ENCODE measurements at places on chromosomes 5 and 9. TPM values are rescaled to one million over a fixed set of nuclear protein-coding genes. Genes with fewer than 3 reads are reported as not detected.

- no peak overlapping the region for H3K27ac ChIP-seq
- peaks cover 38% of the 10 kb centered on the region for H3K4me1 ChIP-seq
- no peak overlapping the region for H3K4me3 ChIP-seq
- H3K36me3 ChIP-seq: no peaks in the 10 kb centered on the region
- no peaks in the 10 kb centered on the region for H3K27me3 ChIP-seq
Observed at GRCh38 chr5:54517174-54517511, 416 bp upstream of the SNX18 start.

- H3K4me3 ChIP-seq: no peak overlapping the region
- no peak for DNase-seq
- no peak overlapping the region for H3K27ac ChIP-seq
Observed at GRCh38 chr9:2962471-2963172, 118.7 kb upstream of the PUM3 start.

GRCh38 chr5:52150501-52150900 is 637.2 kb upstream of the ITGA1 start:
- no peaks in the 10 kb centered on the region for H3K36me3 ChIP-seq
- H3K27me3 ChIP-seq: no peaks in the 10 kb centered on the region
- no peaks in the 10 kb centered on the region for H3K4me1 ChIP-seq
- H3K27ac ChIP-seq: no peak overlapping the region
- no peak for DNase-seq

- DNase-seq: no peak
- no peaks in the 10 kb centered on the region for H3K4me1 ChIP-seq
- no peak overlapping the region for H3K4me3 ChIP-seq
- no peak overlapping the region for H3K27ac ChIP-seq
- no peaks in the 10 kb centered on the region for H3K27me3 ChIP-seq
Observed at GRCh38 chr5:156981481-156981880, 18.5 kb upstream of the TIMD4 start.

- H3K36me3 ChIP-seq: no peaks in the 10 kb centered on the region
- no peaks in the 10 kb centered on the region for H3K27me3 ChIP-seq
- no peak overlapping the region for H3K27ac ChIP-seq
- DNase-seq: no peak
- no peak overlapping the region for H3K4me3 ChIP-seq
Observed at GRCh38 chr5:5069851-5070250, 70.3 kb upstream of the ADAMTS16 start.

DNA sequence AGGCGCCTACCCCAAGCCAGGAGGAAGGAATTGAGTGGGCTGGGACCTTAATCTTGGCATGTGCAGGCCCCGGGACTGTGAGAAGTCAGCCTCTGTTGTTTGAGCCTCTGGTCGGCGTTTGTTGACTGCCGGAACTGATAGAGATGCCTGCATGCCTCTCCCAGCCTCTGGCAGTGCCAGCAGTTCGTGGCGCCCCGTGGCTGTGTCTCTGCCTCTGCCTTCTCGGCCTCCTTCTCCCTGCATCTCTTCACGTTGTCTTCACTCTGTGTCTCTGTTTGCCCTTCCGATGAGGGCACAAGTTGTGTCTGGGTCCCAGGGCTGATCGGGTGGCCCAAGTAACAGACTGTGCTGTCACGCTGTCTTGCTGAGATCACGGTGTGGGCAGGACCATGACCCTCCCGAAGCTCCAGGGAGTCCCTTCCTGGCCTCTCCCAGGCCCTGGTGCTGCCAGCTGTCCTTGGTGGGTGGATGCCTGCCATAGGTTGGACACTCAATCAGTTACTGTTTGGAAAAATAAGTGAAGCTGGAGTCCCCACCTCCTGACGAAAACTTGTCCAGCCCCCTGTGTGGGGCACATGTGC is 133.5 kb upstream of the LPCAT1 start:
- no peak for DNase-seq
- H3K4me1 ChIP-seq: no peaks in the 10 kb centered on the region
- no peaks in the 10 kb centered on the region for H3K36me3 ChIP-seq
- H3K4me3 ChIP-seq: no peak overlapping the region
- peaks cover 26% of the 10 kb centered on the region for H3K27me3 ChIP-seq
- H3K27ac ChIP-seq: no peak overlapping the region

GRCh38 chr5:126066836-126067235 is 356.4 kb upstream of the GRAMD2B start:
- H3K4me1 ChIP-seq: no peaks in the 10 kb centered on the region
- H3K27ac ChIP-seq: no peak overlapping the region
- no peaks in the 10 kb centered on the region for H3K27me3 ChIP-seq
- no peak overlapping the region for H3K4me3 ChIP-seq
- DNase-seq: no peak

DNA sequence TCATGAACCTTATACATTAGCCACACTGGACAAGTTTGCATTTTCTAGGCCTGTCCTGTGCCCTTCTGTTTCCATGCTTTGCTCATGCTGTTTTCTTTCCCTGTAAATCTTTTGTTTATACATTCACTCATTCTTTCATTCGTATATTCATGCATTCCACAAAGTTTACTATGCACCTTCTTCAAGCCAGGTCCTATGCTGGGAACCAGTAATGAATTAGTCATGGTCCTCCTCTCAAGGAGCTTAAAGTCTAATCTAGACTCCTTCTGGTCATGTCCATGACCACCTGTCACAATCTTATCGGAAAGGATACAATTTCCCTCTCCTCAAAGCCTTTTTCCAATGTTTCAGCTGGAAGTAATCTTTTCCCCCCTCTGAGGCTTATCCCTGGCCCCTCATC is 9.1 kb upstream of the XPA start:
- H3K27ac ChIP-seq: no peak overlapping the region
- no peak for DNase-seq
- no peak overlapping the region for H3K4me3 ChIP-seq
- no peaks in the 10 kb centered on the region for H3K27me3 ChIP-seq
- peaks cover 9% of the 10 kb centered on the region for H3K4me1 ChIP-seq
- no peaks in the 10 kb centered on the region for H3K36me3 ChIP-seq

GRCh38 chr5:158958021-158958994 is 141.4 kb downstream of the EBF1 start:
- no peaks in the 10 kb centered on the region for H3K27me3 ChIP-seq
- H3K4me1 ChIP-seq: no peaks in the 10 kb centered on the region
- H3K4me3 ChIP-seq: no peak overlapping the region
- no peaks in the 10 kb centered on the region for H3K36me3 ChIP-seq
- no peak for DNase-seq

DNA sequence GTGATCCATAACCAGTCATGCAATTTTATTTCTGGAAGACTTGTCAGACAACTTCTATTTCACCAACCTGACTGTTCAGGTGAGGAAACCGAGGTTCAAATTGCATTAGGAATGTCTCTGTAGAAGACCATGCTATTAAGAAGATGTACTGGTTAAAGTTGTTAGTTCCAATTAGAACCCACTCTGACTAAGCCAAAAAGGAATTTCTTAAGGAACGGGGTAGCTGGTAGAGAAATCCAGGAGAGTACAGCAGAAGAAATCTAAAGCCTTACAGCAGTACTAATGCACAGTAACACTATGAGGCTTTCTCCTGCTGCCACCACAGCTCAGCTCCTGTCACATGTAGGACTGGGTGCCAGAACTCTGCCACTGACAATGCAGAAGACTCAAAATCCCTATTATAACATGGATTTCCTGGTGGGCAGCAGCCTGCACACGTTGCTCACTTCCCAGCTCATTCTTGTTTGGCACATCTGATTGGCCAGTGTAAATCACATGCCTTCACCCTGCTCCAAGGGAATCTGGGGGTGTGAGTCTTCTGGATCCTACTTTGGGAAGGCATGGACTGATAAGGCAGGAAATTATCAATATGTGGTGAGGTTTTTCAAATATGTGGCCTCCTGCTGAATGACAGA is 37.1 kb downstream of the CAST start:
- H3K36me3 ChIP-seq: no peaks in the 10 kb centered on the region
- no peak overlapping the region for H3K4me3 ChIP-seq
- H3K4me1 ChIP-seq: peaks cover 22% of the 10 kb centered on the region
- no peak for DNase-seq
- H3K27me3 ChIP-seq: no peaks in the 10 kb centered on the region

- peak overlapping the region; percentile 89 for H3K27ac ChIP-seq
- no peak for DNase-seq
- H3K27me3 ChIP-seq: no peaks in the 10 kb centered on the region
- no peak overlapping the region for H3K4me3 ChIP-seq
- no peaks in the 10 kb centered on the region for H3K36me3 ChIP-seq
- peaks cover 27% of the 10 kb centered on the region for H3K4me1 ChIP-seq
Observed at GRCh38 chr9:127535834-127536233, 76.2 kb upstream of the STXBP1 start.

DNA sequence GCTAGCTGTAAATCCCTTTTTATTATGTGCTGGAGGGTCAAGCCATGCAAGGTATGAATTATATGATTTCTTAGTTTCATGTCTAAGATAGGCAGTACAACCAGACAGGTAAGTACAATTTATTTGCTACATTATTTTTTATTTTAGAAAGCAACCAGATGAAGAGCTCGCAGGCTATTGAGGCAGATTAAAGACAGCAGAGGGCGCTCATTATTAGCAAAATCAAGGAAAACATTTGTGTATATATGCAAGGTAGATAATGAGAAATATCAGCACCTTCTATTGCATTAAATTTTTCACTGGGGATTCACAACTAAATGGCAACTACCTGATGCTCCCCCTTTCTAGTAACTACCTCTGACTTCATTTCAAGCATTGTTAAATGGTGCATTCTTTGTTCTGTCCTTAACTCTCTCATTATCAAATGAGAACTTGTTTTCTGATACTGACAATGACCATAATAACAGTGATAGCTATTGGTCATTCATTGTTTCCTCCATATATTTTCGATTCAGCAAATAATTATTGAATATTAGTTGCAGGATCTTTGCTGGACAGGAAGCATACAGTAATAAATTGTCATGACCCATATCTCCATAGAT is 8.6 kb downstream of the SCGB3A2 start:
- H3K4me1 ChIP-seq: no peaks in the 10 kb centered on the region
- no peaks in the 10 kb centered on the region for H3K27me3 ChIP-seq
- H3K27ac ChIP-seq: no peak overlapping the region
- DNase-seq: no peak

BTNL8 gene
- total RNA-seq: 1.2 TPM

GRCh38 chr5:142829801-142830220 is 59.6 kb downstream of the ARHGAP26 start:
- no peaks in the 10 kb centered on the region for H3K27me3 ChIP-seq
- H3K4me3 ChIP-seq: no peak overlapping the region
- H3K27ac ChIP-seq: no peak overlapping the region
- H3K4me1 ChIP-seq: peaks cover 30% of the 10 kb centered on the region
- DNase-seq: no peak
- no peaks in the 10 kb centered on the region for H3K36me3 ChIP-seq

DNA sequence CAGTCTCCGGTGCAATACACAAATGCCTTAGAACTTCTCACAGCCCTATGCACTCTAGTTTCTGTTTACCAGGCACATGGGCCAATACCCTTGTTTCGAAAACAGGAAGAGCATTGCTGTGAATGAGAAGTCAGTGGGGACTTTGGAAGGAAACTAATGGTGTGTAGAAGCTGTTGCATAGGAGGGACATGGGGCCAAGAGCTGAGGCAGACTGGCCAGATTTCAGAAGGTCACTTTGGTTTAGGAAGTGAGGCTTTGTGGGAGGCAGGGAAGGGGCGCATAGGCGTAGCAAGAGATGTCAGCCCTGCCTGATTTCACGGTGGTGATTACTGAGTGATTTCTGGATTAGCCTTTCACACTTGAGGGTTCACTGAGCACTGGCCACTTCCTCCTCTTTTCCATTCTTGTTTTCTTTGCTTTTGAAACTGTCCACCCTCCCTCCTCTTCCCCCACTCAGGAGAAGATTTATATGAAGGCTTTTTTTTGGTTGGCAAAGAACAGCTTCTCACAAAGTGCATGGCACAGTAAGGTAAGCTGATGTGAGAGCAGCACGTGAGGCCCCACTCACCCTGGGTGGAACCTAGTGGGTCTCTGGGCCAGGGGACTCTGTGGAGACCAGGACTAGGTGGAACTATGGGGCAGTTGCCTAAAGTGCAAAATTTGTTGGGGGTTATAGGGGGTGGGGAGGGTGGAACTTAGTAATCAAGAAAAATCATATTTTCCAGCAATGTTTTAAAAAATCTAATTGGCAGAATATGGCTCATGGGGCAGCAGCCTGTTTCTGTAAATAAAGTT is 6.1 kb upstream of the TMEM252 start:
- H3K27me3 ChIP-seq: no peaks in the 10 kb centered on the region
- H3K27ac ChIP-seq: peak overlapping the region; percentile 48
- DNase-seq: peak; percentile 46

DNA sequence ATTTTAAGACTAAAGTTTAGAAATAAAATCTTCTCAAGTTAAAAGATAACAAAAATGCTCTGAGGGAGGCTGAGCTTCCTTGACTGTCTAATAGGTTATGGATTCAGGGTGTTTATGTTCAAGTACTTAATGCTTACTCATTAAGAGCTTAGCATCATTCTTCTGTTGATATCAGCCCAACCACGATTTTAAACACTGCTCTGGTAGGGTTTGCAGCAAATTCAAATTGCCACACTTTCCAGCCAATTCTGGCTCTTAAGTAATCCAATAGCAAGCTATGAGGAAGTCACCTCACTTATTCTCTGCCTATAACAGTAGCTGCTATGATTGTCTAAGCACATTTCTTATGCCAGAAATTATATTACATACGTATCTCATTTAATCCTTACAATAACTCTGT is 191.0 kb upstream of the KIF2A start:
- H3K27me3 ChIP-seq: no peaks in the 10 kb centered on the region
- no peak for DNase-seq
- H3K36me3 ChIP-seq: no peaks in the 10 kb centered on the region
- H3K27ac ChIP-seq: no peak overlapping the region
- no peak overlapping the region for H3K4me3 ChIP-seq

DNA sequence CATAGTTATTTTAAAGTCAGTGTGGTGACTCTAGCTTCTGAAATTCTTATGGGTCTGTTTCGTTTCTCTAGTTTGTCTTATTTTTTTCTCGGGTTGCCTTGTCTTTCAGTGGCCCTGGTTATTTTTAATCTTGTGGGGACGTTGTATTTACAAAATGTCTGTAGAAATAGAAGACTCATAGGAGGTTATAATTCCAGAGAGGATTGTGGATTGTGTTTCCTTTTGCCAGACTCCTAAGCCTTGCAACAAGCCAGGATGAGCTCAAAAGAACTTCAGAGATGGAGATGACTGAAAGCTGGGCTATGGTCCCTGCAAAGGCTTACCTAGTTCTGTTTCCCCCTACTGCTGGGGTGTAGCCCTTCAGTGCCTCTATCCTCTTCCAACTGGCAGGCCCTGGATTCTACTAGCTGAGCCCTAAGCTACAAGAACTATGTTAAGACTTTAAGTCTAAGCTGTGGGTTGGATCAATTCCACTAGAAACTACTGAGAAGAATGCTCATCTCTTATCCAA is 32.2 kb upstream of the LECT2 start:
- no peak overlapping the region for H3K4me3 ChIP-seq
- H3K27ac ChIP-seq: no peak overlapping the region
- no peak for DNase-seq
- H3K4me1 ChIP-seq: no peaks in the 10 kb centered on the region
- no peaks in the 10 kb centered on the region for H3K36me3 ChIP-seq

NIPAL4 gene
- 0.20 TPM for total RNA-seq

Data from adrenal gland (tissue), 19 donors.